ENCODE measurements at places on chromosomes 11 and 22. TPM values are rescaled to one million over a fixed set of nuclear protein-coding genes. Genes with fewer than 3 reads are reported as not detected.

Gene SLC25A18
- 0.10 TPM for polyA plus RNA-seq

Gene IL18
- polyA plus RNA-seq, result 16.2 TPM

DNA sequence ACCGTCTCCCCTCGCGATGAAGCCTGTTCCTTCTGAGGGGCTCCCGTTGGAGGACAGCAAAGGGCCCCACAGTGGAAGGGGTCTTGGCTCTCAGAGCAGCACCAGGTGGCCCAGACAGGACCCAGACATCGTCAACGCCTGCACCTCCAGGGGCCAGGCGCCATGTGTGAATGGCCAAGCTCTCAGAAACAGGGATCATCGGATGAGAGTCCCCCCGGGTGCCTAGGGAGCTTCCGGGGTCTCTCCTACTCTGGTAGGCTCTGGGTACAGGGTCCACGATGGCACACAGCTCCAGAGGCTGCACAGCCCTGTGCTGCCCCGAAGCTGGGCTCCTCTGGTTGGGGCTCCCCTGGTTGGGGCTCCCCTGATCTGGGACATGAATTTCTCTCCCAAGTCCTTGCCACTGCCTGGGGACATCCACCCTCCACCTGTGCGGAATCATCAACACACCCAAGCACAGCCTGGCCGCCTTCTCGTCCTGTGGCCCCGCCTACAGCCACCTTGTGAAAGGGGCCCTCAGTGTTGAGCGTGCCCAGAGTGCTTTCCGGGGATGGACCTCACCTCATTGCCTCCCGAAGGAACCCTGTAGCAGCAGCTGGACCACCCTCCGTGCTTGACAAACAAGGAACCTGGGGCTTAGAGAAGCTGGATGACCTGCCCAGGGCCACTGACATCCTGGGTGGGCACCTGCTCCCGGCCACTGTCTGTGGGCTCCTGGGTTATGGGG, 929.0 kb downstream of the BRD1 start:
- no peak for DNase-seq

Gene SLC6A5
- not detected for polyA plus RNA-seq

Gene SMIM35
- 0.11 TPM for polyA plus RNA-seq

DNA sequence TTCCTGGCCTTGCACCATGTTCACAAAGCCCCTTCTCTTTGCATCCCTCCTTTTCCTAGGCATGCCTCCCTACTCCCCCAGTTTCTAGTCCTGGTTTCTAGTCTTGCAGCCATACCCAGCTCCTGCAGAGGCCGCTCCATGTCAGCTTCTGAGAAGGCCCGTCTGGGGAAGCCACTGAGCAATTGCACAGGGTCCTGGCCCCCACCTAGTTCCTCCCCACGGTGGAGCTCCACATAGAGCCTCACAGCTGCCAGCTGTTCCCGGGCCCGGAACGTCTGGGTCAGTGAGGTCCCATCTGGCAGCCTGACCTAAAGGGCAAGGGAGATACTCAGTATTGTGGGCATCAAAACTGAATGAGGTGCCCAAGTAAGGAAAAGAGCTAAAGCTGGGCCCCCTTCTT, 2.2 kb downstream of the UBXN1 start:
- no peak for DNase-seq

Gene PLAAT3
- 67.3 TPM for polyA plus RNA-seq

DNA sequence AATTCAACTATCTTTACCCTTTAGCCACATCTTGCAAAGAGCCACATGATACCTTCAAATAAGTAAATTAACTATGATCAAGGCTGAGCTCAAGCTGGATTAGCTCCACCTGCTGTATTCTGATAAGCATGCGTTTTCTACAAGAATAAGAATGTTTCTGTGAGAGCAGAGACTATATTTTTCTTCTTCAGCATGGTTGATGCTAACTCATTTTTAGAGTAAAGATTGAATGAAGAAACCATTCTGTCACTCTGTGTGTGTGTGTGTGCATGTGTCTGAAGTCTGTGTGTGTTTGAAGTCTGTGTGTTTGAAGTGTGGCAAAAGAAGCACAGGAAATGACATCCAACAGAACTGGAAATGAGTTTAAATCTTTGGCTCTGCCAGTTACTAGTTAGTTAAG, 12.0 kb upstream of the LAYN start:
- no peak for DNase-seq

- peak; percentile 65 for DNase-seq
Observed at GRCh38 chr22:41822317-41823057, 10.4 kb upstream of the SREBF2 start.

Gene VWCE
- not detected for polyA plus RNA-seq

GRCh38 chr11:118015385-118015841, 29.2 kb downstream of the IL10RA start:
- DNase-seq, result no peak

DNA sequence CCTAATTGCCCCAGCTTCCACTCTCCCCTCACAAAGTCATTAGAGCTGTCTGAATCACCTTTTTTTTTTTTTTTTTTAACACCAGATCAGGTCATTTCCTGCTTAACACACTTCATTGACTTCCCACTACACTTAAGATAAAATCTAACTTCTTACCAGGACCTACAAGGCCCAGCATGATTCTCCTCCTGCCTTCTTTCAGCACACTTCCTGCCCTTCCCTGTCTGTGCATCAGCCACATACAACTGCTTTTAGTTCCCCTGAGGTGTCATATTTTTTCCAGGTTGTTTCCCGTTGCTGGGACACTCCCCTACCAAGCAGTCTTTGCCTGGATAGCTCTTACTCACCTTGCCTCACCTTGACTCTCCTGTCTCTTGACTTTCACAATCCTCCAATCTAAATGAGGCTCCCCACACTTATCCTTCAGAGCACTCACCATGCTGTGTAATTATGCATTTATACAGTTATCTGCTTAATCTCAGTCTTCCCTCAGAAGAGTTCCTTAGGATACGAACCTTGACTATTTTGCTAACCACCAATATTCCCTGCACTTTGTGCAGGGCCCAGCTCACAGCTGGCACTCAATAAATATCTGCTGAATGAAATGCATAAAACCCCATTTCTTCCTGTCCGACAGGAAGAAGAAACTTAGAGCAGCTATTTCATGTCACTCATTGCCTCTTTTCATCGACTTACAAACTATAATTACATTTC, 96.6 kb upstream of the AKIP1 start:
- DNase-seq, result no peak

Gene RAG1
- not detected for polyA plus RNA-seq

Gene KCNE3
- polyA plus RNA-seq, result 29.9 TPM

DNA sequence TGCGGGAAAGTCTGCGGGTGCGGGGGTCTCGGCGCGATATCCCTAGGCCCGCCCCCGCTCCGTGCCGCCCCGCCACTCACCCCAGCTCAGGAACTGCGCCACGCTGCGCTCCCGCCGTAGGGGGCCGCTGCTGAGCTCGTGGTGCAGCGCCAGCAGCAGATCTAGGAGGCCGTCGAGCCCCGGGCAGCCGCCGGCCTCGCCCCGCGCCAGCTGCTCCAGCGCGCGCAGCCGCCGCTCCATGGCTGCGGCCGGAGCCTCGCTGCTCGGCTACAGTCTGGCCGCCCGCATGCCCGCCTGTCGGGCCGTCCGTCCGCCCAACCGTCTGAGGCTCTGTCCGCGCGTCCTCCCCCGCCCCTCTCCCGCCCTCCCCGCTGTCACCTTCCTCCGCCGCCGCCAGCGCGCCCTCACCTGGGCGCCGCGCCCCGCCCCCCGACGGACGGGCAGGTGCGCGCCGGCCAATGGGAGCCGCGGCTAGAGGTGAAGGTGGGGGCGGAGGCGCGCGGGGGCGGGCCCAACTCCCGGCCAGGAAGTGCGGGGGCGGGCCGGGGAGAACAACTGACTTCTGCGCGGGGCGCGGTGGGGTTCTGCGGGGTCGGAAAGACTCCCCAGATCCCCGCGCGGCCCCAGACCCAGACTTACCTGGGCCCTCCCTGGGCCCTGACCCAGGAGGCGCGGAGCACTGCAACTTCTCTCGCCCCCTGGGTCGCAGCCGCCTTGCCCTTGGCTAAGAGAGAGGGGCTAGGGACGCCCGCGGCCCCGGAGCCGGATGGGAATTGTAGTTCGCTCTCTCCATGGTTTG, at the start of gene CDC42BPG:
Gene CDC42BPG (minus strand): TSS at position 324 of the 799 bp plus-strand sequence. CDS start 84 bp downstream, at position 240.
- peak; percentile 69 for DNase-seq

- peak; percentile 39 for DNase-seq
Observed at GRCh38 chr11:11841116-11841722, 553 bp upstream of the USP47 start.

GRCh38 chr11:74953451-74953850, 4.4 kb downstream of the SPCS2 start:
- no peak for DNase-seq

DNA sequence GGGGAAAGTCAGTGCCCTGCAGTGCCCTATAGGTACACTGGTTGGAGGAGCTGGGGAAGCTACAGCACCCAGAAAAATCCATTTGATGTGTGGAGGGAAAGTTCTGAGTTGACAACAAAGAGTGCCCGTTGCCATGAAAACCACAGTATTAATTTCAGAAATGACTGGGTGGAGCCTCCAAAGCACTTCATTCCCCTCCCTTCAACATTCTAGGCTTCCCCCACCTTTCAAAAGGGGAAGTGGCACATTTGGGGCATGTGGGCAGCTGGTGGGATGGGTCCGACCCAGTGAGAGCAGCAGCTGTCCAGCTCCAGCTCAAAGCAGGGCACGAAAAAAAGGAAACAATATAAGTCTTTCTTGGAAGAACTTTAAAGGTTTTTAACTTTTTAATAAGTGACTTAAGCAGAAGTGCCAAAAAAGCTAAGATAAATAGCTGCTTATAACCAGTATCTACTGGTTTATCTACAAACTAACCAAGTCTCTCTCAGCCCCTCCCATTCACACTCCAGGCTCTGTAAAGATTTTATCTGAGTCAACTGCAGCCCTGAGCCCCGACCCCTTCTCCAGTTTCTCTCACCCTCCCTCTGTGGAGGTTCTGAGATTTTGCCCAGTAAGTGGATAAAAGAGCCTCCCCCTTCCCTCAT, 9.0 kb upstream of the AHNAK start:
- peak; percentile 94 for DNase-seq

DNA sequence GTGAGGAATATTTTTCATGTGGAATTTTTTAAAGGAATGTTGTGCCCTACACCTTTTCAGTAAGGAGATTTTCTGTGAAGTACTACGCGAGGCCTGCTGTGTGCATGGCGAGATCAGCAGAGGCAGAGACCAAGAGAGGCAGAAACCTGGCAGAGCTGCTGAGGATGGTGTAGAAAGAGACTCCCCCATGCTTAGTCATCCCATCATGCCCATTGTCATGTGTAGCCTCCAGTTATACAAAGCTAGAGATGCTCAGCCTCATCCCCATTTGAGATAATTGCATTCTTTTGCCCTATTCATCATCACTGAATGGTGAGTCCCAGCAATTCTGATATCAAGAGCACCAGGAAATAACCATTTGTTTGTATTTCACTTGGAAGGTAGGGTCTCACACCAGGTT, 3.0 kb upstream of the MS4A7 start:
- DNase-seq, result no peak

Gene PITPNB
- polyA plus RNA-seq, result 29.1 TPM

GRCh38 chr11:112241486-112241885, 15.3 kb downstream of the PTS start:
- DNase-seq, result no peak

- DNase-seq, result no peak
Observed at GRCh38 chr11:110199184-110199981, 97.0 kb downstream of the RDX start.

GRCh38 chr11:93618371-93618770, 43.1 kb upstream of the CEP295 start:
- DNase-seq, result no peak

Gene RBMXL2
- not detected for polyA plus RNA-seq

Gene OR6X1
- not detected for polyA plus RNA-seq

Gene MS4A3
- polyA plus RNA-seq, result 0.26 TPM

- no peak for DNase-seq
Observed at GRCh38 chr11:47977623-47978022, 2.7 kb upstream of the PTPRJ start.

Gene CCDC90B
- 10.3 TPM for polyA plus RNA-seq

DNA sequence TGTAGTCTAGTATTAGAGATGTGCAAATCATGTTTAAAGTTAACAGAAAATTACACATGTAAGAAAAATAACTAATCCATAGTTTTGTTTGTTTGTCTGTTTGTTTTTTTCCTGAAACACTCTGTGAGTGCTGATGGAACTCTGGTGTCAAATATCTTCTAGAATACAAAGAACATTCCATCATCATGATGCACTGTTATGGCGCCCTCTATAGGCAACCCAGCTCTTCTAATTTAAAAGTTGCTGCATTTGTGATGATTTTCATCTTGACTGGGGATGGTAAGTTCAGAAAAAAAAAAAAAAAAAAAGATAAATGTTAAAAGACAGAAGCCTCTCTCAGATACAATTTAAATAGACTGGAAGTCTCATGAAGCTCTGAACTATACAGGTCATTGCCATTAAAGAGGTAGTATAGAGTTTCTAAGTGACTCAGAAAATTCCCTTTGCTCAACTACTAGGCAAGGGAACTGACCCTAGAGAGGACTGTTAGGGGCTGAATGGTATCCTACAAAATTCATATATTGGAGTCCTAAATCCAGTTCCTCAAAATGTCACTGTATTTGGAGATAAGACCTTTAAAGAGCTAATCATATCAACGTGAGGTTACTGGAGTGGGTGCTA, 597.2 kb upstream of the ANO3 start:
- no peak for DNase-seq

DNA sequence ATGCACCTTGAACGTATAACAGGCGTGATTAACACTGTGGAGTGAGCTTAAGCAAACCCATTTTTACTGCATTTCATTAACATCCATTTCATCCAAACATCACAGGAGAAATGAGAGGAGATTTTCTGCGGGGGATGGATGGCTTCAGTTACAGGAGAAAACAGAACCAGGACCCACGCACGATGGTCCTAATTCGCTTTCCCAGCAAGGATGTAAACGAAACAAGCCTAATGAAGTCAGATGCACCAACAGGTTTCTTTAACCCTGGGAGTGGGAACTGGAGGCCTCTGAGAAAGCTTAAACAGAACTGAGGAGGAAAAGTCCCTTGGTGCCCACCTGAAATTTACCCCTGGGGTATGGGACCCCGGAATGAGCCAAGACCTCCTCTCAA, 2.7 kb downstream of the CADM1 start:
- DNase-seq, result no peak

Gene TEX12
- not detected for polyA plus RNA-seq

Gene CRYAB
- not detected for polyA plus RNA-seq

Gene CDKN1C
- 60.4 TPM for polyA plus RNA-seq

GRCh38 chr11:106464728-106465127, 387.3 kb downstream of the AASDHPPT start:
- DNase-seq, result no peak

- no peak for DNase-seq
Observed at GRCh38 chr11:3134651-3135480, 30.2 kb downstream of the OSBPL5 start.
